Head of caudate nucleus (tissue), 42 donors: ENCODE measurements at places on chromosomes 12 and 14.
A peak's percentile ranks its signal among the peaks of the same experiment; 100 is the strongest.

- no peak for DNase-seq
These were observed 1239.8 kb downstream of the TMEM121 start for GRCh38 chr14:106766145-106766544.

DNA sequence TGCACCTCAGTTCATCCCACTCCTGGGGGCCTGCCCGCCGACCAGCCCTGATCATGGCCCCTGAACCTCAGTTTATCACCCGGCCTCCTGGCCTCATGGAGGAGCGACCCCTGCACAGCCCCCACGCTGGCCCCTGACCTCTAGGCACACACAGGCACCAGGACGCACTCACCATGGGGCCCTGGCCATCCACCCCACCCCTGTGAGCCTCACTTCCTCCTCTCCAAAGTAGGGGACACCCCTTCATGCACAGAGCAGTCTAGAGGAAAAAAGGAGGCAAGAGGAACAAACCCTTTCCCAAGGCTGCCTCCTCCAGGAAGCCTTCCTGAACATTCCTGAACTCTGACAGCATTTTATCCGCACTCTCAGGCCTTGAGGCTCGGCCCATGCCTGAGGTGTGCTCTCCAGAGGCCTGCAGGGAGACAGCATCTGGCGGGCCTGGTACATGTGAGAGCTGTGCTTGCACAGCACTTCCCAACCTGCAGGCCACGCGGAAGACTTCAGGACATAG lies 39.4 kb downstream of the CCNK start:
- DNase-seq = no peak

DNA sequence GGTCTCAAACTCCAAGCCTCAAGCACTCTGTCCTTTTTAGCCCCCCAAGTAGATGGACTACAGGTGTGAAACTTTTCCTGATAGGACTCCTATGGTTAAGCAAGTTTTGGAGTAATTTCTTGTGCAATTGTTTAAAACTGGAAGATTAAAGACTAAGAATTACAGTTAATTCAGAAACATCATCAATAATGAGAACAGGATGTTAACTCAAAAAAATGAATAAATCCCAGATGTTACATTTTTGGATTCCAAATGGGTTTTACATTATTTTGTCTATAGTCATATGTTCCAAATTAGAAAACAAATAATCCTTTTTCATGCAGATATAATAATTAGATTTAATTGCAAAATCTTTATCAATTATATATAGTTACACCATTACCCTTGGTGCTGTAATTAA lies 24.4 kb upstream of the KITLG start:
- DNase-seq = no peak

DNA sequence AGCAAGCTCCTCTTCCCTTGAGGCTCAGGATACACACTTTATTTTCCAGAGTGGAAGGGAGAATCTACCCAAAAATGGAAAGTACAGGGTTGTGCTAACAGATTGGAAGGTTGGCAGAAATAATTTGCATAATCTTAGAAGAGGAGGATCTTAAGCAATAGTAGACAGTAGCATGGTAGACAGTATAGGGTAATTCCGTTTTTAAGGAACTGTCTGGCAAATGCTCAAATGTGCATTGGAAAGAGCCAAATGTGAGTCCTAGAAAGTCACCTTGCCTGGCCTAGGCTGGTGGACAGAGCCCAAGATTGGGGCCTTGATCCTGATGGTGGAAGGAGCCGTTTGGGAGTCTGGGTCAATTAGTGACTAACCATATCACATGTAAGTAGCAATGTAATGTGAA lies 13.1 kb upstream of the CARMIL3 start:
- no peak for DNase-seq

GRCh38 chr14:73463411-73463810 lies 5.1 kb upstream of the NUMB start:
- no peak for DNase-seq

DNA sequence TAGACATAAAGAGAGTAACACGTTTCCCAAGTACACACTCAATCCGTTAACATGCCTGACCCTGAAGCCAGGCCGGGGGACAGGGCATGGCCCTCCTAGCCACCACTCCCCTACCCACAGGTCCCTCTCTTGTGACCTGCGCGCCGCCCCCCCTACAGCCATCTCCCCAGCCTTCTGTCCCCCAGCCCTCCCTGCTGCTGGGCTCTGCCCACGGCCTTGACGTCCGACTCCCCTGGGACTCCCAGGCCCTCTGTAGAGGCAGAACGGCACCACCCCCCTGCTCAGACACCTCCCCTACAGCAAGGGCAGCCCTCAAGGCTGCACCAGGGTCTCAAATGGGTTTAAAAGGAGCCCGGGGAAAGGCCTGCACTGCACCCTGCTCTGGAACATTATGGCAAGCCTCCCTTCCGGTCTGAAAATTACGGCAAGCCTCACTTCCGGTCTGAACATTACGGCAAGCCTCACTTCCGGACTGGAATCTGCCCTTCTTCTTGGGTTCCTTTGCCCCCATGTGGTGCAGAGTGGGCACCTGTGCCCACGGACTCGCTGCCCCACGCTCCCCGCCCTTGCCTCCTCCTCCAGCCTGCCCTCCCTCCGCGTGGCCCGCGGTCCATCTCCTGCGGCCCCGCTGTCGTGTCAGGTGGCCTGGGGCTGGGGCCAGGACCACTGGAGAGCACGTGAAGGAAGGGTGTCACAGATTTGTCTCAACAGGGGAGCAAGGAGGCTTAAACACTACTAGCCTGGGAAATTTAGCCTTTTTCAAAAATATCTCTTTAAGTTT lies 77.6 kb downstream of the MOK start:
- no peak for DNase-seq

DNA sequence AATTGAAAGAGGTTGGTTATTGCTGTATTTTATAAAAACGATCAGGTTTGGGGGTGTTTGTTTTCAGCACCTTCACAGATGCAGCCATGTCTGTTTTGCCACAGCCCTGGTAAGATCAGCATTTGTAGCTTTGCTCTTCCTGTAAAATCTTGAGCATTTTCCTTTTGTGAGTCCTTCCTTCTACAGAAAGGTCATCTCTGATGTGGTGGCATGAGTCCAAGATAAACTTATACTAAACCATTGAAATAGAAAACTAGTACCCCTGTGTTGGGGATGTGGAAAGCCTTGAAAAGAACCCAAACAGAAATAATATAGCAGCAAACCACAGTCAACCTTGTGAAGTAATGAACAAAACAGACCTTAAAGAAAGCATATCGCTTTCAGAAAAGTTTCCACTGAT lies 85.5 kb downstream of the TGFB3 start:
- no peak for DNase-seq

GRCh38 chr12:18689771-18690170 lies 48.0 kb downstream of the PLCZ1 start:
- DNase-seq = no peak

DNA sequence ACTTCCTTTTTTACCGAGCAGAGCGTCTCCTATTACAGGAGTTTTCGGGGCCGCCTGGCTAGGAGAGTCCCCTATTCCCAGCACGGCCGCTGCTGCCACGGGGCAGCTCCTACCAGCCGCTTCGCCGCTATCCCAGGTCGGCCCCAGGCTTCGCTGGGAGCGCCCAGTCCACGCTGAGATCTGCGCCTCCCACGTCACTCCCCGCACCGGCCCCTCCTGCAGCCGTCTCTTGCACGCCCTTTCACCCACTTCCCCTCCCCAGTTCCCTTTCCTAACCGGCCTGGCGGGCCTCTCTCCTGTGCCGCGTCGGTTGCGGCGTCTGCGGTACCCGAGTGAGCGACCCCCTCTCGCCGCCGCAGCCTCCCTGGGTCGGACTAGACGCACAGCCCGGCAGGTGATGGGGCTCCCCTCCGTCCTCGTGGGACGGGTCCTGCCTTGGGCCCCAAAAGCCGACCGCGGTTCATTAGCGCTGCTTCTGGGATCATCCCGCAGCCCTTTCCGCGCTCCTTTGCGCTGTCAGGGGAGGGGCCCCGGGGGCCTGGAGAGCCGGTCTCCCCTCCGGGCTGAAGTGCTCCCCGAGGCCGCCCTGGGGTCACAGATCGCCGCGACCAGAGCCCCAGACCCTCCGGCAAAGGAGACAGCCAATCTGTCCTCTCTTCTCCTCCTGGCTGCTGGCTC lies 1318.4 kb downstream of the TMEM121 start:
- peak; percentile 42 for DNase-seq

- DNase-seq = no peak
These were observed 668 bp downstream of the APPL2 start for GRCh38 chr12:105235281-105235731.

DNA sequence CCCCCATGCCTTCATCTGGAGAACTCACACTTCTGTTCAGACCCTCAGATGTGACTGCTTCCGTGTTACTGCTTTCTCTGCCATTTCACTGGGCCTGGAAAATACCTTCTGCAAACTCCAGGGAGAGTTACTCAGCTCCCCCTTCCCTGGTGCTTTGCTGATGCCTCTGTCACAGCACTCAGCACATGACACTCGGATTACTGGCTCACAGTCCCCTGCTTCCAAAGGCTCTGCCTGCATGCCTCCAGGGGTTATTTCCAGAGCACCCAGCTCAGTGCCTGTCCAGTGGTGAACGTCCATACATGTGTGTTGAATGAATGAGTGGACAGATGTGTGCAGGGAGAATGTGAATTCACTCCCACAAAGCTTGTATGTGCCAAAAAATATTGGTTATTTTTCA lies 237.2 kb upstream of the FKBP4 start:
- DNase-seq = no peak

- no peak for DNase-seq
These were observed 114.1 kb upstream of the FKBP4 start for GRCh38 chr12:2680676-2681039.

DNA sequence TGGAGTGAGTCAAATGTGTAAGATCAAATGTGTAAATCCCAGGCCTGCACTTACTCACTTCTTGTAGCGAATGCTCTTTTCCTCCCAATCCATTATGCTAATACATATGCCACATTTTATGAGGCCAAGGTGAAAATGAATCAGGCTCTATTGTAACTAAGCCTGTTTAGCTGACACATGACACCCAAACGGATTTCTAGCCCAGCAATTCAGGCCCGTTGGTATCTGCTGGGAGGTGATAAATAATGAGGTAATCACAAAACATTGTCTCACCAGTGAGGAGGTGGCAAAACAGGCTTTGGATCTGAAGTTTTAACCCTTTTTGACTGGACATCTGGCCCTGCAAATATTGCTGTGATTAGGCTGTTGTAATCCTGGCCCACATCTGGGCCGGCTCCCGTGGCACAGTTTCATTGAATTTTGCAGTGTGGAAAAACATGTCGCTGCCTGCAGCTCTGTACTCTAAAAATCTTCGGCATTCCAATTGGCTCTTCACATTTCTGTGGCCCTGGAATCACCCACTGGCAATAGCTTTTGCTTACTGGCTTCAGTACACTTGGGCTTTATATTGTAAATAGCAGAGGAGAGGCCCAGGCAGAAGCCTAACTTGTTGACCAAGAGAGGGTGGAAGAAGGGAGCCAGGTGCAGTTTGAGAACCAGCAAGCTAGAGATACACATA lies 106.1 kb downstream of the PAX9 start:
- DNase-seq = no peak

- DNase-seq = peak; percentile 64
These were observed 2.4 kb downstream of the ABCB9 start for GRCh38 chr12:122963941-122964265.

GRCh38 chr14:78022059-78022458 lies 148.1 kb upstream of the NRXN3 start:
- DNase-seq = peak; percentile 36

GRCh38 chr14:99807413-99808153 lies 14.4 kb downstream of the EML1 start:
- DNase-seq = no peak

GRCh38 chr14:37093364-37093763 lies 79.0 kb downstream of the SLC25A21 start:
- no peak for DNase-seq

DNA sequence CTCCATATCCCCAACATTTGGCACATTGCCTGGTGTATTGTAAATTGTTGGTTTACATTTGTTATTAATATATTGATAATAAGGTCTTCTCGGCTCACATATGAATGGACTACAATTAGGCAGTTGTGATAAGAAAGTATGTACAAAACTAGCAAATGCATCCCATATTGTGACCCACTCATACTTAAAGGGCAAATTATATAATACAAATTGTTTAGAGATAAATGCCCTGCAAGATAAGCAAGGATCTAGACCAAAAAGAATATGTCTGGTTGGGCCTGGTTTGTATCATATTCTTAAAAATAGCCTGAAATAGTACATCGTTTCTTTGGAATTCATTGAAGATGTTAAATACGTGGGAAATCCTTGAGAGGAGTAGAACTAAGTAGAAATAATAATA lies 151.3 kb downstream of the CNTN1 start:
- no peak for DNase-seq

- no peak for DNase-seq
These were observed 220.5 kb downstream of the BCAT1 start for GRCh38 chr12:24728366-24728765.

GRCh38 chr12:93407054-93407962 lies 29.6 kb downstream of the NUDT4 start:
- DNase-seq = no peak

- DNase-seq = no peak
These were observed 201.2 kb upstream of the PRICKLE1 start for GRCh38 chr12:42790761-42791151.

DNA sequence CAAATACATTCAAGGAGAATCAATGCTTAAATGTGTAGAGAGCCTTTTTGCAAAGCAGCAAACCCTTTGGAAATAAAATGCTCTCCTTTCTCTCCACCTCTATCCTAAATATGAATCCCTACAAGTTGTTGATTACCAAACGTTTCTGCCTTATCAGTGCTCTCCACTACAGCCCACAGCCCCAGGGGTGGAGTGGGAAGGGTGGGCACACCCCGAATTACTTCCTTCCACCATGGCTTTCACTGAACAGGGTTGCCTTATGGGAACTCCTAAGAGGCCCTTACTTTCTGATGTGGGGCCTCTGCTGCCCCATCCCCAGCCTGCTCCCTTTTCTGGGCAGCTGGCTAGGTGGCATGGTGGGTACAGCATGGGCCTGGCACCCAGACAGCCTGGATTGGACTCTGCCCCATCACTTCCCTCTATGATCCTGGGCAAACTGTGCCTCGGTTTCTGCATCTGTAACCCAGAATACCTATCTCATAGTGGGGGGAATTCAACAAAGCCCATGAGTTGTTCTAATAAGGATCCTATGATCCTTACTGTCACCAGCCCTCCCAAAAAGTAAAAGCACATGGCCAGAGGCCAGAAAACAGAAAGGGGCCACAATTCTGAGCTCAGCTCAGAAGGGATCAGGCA lies 16.1 kb downstream of the AK7 start:
- DNase-seq = no peak

DNA sequence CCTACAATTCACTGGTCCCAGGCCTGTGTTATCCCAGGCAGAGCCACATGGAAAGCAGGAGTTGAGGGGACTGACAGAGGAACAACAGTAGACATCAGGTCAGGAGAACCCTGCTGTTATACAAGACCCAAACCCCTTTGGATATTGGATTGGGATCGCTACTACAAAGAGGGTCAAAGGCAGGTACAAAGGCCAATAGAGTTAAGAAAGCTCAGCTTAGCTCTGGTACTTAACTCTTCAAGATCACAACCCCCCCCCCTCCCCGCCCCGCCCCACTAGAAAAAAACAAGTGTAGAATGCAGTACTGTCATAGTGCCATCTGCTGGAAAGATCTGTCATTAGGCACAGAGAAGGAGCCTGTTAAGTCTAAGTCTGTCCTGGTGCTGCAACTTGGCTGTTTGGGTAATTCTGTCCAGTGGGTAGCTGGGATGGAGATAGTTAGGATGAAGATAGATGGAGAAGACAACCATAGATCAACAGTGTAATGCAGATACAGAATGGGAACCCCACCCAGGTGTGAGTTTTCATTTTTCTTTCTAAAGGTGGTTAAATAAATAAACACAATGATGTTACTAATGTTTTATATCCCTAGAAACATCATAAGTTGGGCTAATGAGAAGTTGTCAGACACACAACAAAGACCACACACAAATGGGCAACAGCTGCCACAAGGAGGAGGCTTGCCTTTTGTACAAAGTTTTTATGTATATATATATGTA lies 17.2 kb downstream of the REM2 start:
- DNase-seq = no peak

- no peak for DNase-seq
These were observed 68.0 kb upstream of the IFNG-AS1 start for GRCh38 chr12:67921286-67921685.
